ENCODE measurements at places on chromosomes 6 and 20.

DNA sequence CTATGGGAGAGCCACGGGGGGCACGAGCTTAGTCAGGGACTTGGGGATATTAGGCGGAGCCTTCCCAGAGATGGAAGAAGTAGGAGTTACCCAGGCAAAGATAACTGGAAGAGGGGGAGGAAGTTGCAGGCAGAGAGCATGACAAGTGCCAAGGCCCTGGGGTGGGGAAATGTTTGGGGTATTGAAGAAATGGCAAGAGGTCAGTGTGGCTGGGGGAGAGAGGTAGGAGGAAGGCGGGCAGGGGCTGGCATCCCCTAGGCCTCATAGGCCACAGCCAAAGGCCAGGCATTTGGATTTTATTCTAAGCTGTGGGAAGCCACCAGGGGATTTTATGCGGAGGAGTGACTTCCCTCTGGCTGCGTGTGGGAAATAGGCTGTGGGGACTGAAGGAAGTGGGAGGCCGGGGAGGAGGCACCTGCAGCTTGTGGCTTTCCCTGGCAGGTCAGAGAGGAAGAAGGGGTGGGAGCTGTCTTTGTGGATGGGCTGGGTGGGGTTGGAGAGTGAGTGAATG is 22.7 kb downstream of the SNAI1 start:
- DNase-seq, result no peak

DNA sequence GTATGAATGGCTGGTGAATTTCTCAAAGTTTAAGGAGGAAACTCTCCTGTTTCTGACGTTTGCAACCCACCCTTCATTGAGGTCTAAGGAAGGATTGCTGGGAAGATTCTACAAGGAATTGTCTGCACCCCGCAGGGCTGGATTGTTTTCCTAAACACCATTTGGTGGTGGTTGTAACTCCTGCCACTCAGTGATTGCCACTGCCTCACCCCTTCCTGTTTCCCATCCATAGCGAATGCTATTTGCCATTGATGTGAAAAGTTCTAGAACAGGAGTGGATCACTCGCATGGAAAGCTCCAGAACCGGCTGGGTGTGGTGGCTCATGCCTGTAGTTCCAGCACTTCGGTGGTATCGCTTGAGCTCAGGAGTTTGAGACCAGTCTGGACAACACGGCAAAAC is 8.7 kb upstream of the DSP start:
- no peak for DNase-seq

GRCh38 chr6:45462190-45463134 is 84.7 kb upstream of the SUPT3H start:
- no peak for DNase-seq

GRCh38 chr6:89596056-89596455 is 42.5 kb downstream of the LYRM2 start:
- DNase-seq, result no peak

DNA sequence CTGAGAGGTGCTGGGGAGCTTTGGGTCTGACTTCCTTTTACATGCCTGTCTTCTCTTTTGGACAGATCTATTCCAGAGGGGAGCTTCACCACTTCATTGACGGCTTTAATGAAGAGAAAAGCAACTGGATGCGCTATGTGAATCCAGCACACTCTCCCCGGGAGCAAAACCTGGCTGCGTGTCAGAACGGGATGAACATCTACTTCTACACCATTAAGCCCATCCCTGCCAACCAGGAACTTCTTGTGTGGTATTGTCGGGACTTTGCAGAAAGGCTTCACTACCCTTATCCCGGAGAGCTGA is 13.1 kb downstream of the PRDM1 start:
- DNase-seq, result no peak

GRCh38 chr20:17024513-17025119 is 202.2 kb upstream of the PCSK2 start:
- DNase-seq, result no peak

- DNase-seq, result no peak
Measured at GRCh38 chr6:27251606-27252251, 4.2 kb downstream of the PRSS16 start.

DNA sequence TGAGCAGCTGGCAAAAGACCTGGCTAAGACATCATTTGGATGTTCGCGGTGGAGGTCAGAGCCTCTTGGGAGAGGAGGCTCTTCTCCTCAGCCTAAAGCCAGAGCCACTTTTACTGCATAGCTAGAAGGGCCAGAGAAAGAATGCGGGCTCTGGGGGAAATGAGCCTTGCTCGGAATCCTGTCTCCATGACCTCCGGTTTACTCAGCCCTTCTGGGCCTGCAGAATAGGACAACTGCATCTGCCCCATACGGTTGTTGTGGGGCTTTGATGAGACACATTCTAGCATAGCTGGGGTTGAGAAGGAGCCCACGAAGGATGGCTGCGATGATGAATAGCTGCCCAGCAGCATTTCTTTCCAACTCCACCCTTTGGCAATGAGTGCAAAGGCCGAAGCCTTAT is 115.0 kb upstream of the SLC22A23 start:
- no peak for DNase-seq

DNA sequence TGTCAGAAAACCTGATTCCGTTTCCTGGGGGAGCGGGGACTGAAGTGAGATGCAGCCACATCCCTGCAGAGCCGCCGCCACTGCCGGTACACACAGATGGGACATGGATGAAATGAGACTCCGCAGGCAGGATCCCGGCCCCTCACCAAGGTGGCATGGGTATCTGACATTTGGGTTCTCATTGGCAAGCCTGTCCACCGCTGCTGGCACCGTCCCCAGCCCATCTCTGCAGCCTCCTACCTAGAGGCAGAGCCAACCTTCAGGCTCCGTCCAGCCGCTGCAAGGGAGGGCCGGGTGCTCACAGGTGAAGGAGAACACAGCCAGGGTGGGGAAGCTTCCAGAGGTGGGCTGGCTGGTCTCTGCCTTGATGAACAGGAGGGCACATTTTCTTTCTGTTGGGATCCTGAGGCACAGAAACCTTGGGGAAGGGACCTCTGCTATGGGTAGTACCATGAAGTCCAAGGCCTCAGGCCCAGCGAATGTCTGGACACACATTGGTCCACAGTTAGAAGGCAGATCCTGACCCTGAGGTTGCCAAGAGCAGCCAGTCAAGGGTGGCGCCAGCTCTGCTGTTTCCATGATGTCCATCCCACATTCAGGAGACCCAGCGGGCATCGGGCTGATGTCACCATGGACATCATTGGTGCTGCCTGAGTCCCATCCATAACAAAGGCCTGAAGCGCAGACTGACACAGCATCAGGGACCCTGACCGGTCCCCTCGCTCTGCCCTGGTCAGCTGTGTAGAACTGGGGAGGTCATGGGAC is 177.4 kb downstream of the TAF4 start:
- no peak for DNase-seq

DNA sequence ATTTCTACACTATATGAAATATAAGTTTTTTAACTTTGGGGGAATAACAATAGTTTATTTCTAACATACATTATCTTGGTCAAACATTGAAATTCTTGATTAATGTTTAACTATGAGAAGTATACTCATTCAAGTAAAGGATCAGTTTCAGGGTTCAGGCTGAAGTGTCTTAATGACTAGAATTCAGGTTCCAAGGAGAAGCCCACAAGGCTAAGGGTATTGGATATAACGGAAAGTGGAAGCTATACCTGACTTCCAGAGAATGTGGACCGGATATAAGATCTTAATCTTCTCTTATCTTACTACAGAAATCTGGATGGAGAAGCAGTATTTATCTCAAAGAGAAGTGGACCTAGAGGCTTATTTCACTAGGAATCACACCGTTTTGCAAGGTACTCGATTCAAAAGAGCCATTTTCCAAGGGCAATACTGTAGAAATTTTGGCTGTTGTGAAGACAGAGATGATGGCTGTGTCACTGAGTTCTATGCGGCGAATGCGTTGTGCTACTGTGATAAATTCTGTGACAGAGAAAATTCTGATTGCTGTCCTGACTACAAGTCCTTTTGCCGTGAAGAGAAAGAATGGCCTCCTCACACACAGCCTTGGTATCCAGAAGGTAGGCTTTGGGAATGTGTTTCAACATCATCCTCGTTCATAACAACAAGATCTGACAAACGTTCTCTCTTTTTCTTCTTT is at the start of gene TINAG:
TSS of gene TINAG (plus strand) at position 153 of the 697 bp plus-strand sequence. CDS start at position 263, 110 bp downstream.
- DNase-seq, result no peak

GRCh38 chr6:32858194-32858593 is 4.2 kb downstream of the PSMB9 start:
- DNase-seq, result no peak
